ENCODE measurements at places on chromosomes 4 and X.

GRCh38 chr4:55903577-55903976, 45.2 kb upstream of the CEP135 start:
- no peak for DNase-seq

DNA sequence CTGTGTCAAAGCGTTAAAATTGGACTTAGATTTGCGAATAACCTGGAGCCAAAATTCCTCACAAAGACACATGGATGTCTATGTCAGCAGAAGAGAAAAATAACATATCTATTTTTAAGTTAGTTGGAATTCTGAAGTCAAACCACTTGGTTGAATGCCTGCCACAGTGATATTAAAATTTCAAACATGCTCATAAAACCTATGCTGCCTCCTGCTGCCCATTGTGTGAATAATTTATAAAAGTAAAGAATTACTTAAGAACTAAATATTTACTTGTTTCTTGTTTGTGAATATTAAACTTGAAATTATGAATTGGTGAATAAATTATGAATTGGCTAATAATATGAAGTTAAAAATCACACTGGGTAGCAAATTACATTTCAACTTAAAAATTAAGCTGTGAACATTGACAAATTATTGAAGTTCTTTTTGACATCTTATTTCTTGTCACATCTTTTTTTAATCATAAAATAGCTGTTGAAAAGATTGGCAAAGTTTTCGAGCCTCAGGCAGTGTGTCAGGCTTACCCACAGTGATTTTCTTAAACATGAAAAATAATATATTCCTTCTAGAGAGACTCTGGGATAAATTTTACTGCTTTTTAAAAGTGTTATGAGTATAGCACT, 35.4 kb downstream of the FABP2 start:
- no peak for DNase-seq

DNA sequence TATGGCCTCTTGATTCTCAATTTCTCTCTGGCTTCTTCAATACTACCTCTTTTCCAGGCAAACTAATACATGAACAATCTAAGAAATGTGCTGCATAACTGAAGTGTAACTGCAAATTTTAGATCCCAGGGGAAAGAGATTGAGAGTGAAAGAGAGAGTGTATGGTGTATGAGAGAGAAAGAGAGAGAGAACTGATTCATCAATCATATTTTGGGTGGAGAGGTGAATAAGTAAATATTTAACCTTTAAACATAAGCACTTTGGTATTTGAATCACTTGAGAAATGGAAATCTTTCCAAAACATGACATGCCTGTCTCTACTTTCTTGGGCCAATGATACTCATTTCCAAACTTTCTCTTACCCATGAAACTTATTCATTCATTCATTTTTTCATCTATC, 147.2 kb upstream of the DIPK2B start:
- no peak for DNase-seq

GRCh38 chr4:54696649-54697048, 38.9 kb downstream of the KIT start:
- DNase-seq: no peak

- DNase-seq: no peak
Observed at GRCh38 chr4:126991965-126992364, 640.8 kb upstream of the INTU start.

DNA sequence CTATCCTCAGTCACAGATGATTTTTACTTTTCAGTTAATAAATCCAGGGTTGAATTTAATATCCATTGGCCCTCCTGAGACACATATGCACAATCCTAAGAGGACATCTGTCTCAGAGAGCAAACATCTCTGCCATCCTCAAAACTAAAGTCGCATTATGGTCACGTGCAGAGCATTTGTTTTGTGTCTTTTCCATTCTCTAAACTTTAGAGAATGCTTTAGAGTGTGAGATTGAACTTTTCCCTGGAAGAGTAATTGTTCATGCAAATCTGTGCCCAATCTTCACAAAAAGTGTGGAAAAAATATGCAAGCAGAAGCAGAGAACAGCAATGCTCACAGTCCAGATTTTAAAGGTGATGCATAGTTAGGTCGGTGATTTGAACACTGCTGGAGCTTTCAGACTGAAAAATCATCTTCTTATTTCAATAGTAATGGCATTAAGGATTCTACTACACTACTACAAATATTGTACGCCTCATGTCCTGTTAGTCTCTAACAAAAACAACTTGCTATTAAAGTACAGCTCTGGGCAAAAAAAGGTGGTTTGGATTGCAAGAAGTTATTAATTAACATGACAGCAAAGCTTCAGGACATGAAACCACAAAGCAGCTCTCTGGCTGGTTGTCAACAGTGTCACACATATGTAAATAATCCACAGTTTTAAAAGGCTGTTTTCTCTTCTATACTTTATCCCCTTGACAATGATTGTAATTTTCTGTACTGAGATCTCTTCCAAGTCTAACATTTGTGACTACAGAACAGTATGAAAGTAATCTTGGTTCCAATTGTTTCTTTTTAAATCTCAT, 19.9 kb downstream of the DCHS2 start:
- no peak for DNase-seq

- DNase-seq: peak; percentile 84
Observed at GRCh38 chrX:12974305-12974795, 560 bp upstream of the TMSB4X start.

DNA sequence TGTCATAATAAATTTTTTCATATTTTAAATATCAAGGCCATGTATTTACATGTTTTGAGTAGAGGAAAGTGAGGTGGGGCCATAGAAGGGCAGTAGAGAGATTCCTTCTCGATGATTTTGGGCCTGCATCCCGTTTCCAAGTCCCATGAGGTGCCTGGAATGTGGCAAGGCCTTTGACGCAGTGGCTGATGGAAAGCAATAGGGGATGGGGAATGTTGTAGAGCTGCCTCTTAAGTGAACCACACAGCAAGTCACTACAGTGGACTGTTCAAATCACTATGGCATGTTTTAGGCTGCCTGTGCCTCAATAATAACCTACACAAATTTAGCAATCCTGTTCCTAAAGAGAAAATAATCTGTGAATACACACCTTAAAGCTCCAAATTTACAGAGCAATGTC, 48.3 kb downstream of the ANXA5 start:
- DNase-seq: no peak

DNA sequence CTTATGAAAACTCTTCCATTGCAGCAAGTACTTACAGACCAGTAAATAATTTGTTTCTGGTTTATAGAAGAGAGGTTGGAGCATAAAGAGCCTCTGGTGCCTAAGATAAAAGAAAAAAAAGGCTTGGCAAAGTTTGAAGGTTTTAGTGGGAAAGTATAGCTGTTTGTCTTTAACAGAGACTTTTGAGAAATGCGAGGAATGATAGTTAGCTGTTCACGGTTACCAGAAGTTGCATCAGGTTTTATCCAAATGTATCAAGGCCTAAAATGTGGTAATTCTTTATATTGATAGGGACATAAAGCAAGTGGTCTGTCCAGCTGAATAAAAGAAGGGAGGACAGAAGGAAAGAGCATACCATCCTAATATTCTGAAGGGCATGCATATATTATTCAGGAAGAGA, 29.3 kb downstream of the RAP1GDS1 start:
- DNase-seq: peak; percentile 89

DNA sequence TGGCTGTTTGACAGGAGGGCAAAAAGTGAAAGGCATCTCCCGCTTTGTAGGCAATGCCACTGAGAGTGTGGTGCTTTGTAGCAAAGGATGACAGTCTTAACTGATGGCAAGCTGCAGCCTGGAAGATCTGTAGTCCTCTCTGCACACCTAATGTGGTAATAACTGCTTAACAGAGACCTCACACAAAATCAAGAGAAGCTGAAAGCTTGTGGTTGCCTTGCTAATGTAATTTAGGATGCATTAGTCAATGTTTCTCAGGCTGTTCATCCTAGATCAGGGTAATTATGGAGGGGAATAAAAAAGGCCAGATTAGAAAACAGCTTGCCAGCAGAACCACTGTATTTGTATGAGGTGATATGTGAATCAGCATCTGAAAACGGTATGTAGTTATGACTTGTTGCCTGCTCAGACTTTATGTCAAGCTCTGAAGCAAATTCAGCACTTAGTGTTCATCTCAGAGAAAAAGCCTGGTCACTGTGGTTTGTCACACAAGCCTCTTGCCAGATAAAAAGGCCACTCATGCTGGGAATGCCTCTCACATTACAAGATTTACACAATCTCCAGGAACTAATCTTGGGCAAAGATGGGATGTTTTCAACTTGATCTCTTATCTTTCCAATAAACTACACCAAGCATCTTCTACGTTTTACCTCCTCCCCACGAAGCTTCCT, 130.8 kb downstream of the ENOX2 start:
- DNase-seq: peak; percentile 81

DNA sequence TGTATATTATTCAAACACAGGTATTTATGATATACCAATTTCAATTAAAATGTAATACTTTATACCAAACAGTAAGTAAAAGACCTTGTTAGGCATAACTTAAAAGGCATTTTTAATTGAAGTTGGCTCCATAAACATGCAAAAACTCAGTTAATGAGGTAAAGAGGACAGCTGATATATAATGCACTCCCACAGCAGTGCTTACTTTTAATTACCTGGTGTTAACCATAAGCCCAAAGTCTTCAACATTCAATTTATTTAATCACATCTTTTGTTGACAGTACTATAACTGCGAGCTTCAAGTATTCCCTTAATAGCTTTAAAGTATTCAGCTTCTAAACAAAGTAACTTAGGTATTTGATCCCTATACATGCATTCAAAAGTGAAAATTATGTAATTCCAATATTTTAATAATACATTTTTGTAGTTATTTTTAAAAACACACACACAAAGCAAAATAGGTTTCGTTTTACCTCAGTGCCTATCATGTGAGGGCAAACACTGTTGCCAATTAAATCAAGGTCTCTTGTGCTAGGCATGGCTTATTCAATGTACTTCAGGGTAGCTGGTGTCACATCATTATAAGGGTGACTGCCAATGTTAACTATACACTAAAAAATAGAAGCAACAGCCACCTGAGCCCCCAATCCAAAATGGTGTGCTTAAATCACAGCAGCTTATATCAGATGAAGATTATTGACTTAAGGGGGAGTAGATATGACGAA, 197.1 kb downstream of the LRBA start:
- DNase-seq: no peak

DNA sequence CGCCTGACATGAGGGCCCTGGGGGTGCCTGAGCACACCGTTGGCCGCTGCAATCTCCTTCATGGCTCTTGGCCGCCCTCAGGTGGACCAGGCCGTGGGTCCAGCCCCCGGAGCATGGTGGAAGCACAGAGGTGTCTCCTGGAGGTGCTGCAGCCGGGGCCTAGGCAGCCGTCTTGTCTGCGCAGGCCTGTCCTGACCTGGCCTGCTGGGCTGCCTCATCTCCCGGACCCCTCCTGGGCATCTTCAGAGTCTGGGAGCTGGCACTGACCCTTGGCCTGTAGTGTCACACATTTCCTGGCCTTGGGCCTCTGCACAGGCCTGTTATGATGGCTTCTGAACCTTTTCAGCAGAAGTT, 20.9 kb downstream of the UVSSA start:
- no peak for DNase-seq

DNA sequence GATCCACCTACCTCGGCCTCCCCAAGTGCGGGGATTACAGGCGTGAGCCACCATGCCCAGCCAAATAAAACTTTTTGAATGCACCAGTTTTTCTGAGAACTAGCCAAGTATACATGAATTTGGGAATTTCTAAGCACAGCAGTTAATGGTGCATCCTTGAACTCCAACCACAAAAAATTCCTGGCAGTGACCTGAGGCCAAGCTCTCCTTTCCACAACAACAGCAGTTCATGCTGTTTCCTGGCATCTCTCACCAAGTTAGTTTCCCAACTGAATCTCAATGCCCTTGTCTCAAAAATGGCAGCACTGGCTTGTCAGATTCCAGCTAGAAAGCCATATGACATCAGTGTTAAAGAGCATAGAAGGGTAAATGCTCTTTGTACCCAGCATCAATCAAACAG, 15.9 kb upstream of the XKRX start:
- no peak for DNase-seq

GRCh38 chrX:74218895-74219294, 85.1 kb upstream of the ZCCHC13 start:
- DNase-seq: no peak

DNA sequence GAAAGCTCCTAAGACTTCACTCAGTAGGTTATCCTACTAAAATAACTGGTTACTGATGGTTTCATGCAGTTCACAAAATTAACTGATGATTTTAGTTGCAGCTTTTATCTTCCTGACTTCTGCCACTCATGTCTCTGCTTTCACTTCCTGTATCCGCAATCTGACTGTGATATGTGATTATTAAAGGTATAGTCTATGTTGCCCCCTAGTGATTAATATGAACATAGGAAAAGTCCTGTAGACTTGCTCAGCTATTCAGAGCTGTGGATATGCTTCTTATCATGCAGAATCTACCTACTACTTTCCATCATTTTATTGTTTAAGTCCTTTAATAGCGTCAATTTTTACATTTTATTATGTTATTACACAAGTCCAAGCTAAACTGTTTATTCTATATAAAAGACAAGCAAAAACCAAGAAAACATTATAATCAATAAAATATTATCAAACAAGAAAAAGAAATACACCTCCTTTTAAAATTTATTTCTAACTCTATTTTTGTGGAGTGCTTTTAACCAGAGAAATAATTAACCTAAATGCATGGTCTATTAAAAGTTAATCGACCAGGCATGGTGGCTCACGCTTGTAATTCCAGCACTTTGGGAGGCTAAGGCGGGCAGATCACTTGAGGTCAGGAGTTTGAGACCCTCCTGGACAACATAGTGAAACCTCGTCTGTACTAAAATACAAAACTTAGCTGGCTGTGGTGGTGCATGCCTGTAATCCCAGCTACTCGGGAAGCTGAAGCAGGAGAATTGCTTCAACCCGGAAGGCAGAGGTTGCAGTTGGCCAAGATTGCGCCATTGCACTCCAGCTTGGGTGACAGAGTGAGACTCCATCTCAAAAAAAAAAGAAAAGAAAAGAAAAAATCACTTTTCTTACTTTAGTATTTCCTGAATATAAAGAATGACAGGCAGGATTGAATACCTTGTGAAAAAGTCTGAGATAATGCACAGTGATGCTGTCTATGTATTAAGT, 40.4 kb upstream of the TLR2 start:
- peak; percentile 85 for DNase-seq

- peak; percentile 32 for DNase-seq
Observed at GRCh38 chr4:56637791-56638190, 43.3 kb downstream of the HOPX start.

GRCh38 chrX:42821803-42822443, 44.0 kb upstream of the PPP1R2C start:
- no peak for DNase-seq

DNA sequence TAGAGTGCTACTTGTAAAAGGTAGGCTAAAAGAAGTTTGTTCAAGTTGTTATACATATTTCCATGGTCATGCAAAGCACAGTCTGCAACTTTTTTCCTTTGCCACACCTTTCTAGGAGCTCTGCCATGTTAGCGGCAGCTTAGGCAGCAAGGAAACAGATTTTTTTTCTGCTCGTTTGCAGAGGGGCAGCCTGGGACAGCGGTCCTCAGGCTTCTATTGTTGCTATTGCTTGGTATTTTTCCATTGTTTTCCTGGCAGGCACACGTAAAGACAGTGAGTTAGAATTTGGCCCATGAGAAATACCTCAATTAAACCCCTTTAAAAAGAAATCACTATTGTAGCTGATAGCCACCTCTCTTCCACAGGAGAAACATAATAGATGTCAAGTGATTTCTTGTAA, 391.4 kb downstream of the SH2D1A start:
- DNase-seq: no peak

- no peak for DNase-seq
Observed at GRCh38 chr4:2248821-2249261, 6.9 kb upstream of the HAUS3 start.
